Keratinocyte (primary cell): ENCODE measurements at places on chromosomes 4 and X. TPM values are rescaled to one million over a fixed set of nuclear protein-coding genes. Genes with fewer than 3 reads are reported as not detected.
A peak's percentile ranks its signal among the peaks of the same experiment; 100 is the strongest.

GRCh38 chrX:13223868-13224567 lies 95.8 kb downstream of the ATXN3L start:
- peaks cover 24% of the 10 kb centered on the region for H3K4me1 ChIP-seq
- peak; percentile 59 for DNase-seq
- no peak overlapping the region for H3K4me3 ChIP-seq
- no peaks in the 10 kb centered on the region for H3K27me3 ChIP-seq

VSIG1 gene
- polyA plus RNA-seq, result 3.9 to 7.2 TPM (median 5.0 TPM) in 3 replicates

TCEAL2 gene
- polyA plus RNA-seq, result not detected in 3 replicates

TLR6 gene
- 0.88 to 1.4 TPM (median 1.3 TPM) in 3 replicates for polyA plus RNA-seq

PDLIM3 gene
- 0.08 TPM in 1 of 3 replicates, not detected in the others for polyA plus RNA-seq

GRCh38 chr4:151841107-151841506 lies 80.3 kb upstream of the GATB start:
- H3K27me3 ChIP-seq, result peaks cover 7% of the 10 kb centered on the region
- H3K4me3 ChIP-seq, result no peak overlapping the region
- DNase-seq, result no peak
- no peaks in the 10 kb centered on the region for H3K36me3 ChIP-seq
- no peak overlapping the region for H3K27ac ChIP-seq

DNA sequence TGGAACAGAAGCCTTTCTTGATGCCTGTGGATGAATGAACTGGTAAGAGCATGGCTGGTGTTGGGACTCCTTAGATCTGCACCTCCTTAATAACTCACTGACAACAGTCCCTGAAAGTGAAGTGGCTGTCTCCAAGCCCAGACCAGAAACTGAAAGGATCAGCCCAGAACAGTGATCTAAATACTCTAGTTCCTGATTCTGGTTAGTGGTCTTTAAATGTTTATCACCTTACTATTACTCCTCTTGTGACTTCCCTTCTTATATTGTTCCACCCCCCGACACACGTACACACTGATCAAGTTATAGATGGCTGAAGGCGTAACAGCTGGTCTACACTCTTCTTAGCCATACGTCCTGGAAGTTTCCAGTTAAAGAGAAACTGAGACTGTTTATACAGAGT lies 33.8 kb upstream of the ARMCX2 start:
- H3K36me3 ChIP-seq, result no peaks in the 10 kb centered on the region
- no peaks in the 10 kb centered on the region for H3K27me3 ChIP-seq
- no peak overlapping the region for H3K27ac ChIP-seq
- no peak overlapping the region for H3K4me3 ChIP-seq
- no peak for DNase-seq

CDX4 gene
- not detected in 3 replicates for polyA plus RNA-seq

MYOZ2 gene
- polyA plus RNA-seq, result not detected in 3 replicates

- H3K4me1 ChIP-seq, result peaks cover 16% of the 10 kb centered on the region
- no peaks in the 10 kb centered on the region for H3K36me3 ChIP-seq
- no peak overlapping the region for H3K27ac ChIP-seq
- no peak overlapping the region for H3K4me3 ChIP-seq
- no peaks in the 10 kb centered on the region for H3K27me3 ChIP-seq
Measured at GRCh38 chr4:39255266-39255665, 72.9 kb downstream of the WDR19 start.

- H3K27me3 ChIP-seq, result no peaks in the 10 kb centered on the region
- peaks cover 16% of the 10 kb centered on the region for H3K4me1 ChIP-seq
- peak overlapping the region; percentile 64 for H3K4me3 ChIP-seq
- H3K36me3 ChIP-seq, result no peaks in the 10 kb centered on the region
- peak; percentile 46 for DNase-seq
- peak overlapping the region; percentile 89 for H3K27ac ChIP-seq
Measured at GRCh38 chr4:40316333-40316781, 18.8 kb upstream of the CHRNA9 start.

GRCh38 chr4:122053186-122053585 lies 98.9 kb upstream of the BLTP1 start:
- H3K27me3 ChIP-seq, result no peaks in the 10 kb centered on the region
- no peaks in the 10 kb centered on the region for H3K36me3 ChIP-seq
- no peak overlapping the region for H3K4me3 ChIP-seq

YY2 gene
- polyA plus RNA-seq, result 0.86 to 1.2 TPM (median 0.95 TPM) in 3 replicates

PPBP gene
- 0.42 to 1.0 TPM (median 0.68 TPM) in 3 replicates for polyA plus RNA-seq

UXT gene
- 87.4 to 102 TPM (median 93.1 TPM) in 3 replicates for polyA plus RNA-seq

DNA sequence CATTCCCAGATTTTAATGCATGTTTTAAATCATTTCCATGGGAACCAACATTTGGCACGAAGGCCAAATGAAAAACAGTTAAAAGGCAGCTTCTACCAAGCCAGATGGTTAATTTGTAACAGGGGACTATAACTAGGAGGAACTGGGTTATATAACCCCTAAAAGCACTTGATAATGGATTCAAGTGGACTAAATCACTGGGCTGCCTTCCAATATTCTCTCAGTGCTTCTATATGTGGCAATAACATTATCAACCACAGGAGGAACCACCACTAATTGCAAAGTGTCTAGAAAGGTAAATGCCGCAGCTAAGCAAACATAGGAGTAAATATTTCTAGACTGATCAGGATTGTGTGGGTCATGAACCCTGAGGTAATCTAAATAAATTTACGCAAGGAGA lies 391.5 kb downstream of the UBE2NL start:
- H3K4me3 ChIP-seq, result no peak overlapping the region
- no peaks in the 10 kb centered on the region for H3K27me3 ChIP-seq
- H3K4me1 ChIP-seq, result no peaks in the 10 kb centered on the region
- no peak for DNase-seq

NKAP gene
- polyA plus RNA-seq, result 2.3 to 4.6 TPM (median 3.1 TPM) in 3 replicates

DNA sequence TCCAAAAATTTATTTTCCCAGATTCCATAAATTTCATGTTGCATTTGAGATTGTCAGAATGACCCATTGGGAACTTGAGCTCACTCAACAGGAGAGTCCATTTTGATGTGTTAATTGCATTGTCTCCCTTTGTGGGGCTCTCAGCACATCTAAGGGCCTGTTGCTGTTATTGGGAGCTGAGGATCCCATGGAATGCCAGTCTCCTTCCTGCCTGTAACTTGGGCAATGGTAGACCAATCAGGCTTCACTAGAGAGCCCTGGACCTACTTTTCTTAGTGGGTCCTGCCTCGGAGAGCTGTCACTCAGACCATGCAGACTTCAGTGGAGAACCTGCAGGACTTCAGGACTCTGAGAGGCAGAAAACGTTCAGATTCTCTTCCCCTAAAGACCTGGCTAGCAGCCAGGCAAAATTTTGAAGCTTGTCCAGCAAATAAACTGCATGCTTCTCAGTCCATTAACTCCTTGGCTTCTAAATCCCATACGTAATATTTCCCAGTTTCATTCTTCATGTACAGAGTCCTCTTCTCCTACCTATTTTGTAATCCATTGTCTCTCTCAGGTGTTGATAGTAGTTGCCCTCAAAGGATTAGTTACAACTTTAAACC lies 25.1 kb downstream of the OCRL start:
- no peak overlapping the region for H3K27ac ChIP-seq
- no peak for DNase-seq
- no peaks in the 10 kb centered on the region for H3K27me3 ChIP-seq
- no peaks in the 10 kb centered on the region for H3K36me3 ChIP-seq

ZNF718 gene
- polyA plus RNA-seq, result 4.0 to 5.0 TPM (median 4.1 TPM) in 3 replicates

TXK gene
- 0.09 to 0.12 TPM in 2 of 3 replicates, not detected in the other for polyA plus RNA-seq

SERPINA7 gene
- not detected in 3 replicates for polyA plus RNA-seq

UGT2B17 gene
- 0.05 TPM in 2 of 3 replicates, not detected in the other for polyA plus RNA-seq

HELT gene
- polyA plus RNA-seq, result not detected in 3 replicates

DNA sequence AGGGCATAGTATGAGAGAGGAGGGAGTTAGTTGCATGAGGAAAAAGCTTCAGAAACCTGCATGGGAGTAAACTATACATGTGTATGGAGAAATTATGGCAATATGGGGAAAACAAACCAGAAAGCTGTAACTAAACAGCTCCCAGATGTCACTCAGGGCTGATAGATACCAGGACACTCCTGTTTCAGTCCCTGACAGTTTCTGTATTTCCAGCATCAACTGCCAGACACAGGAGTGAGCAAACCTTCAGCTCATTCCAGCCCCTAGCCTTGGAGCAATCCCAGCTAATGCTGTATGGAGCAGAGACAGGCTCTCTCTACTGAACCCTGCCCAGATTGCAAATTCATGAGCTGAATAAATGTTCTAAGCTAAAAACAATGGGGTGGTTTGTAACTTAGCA lies 382.9 kb upstream of the MAGEB18 start:
- no peaks in the 10 kb centered on the region for H3K36me3 ChIP-seq
- H3K27ac ChIP-seq, result no peak overlapping the region
- DNase-seq, result no peak

GRCh38 chr4:119537586-119537985 lies 91.0 kb downstream of the PDE5A start:
- no peaks in the 10 kb centered on the region for H3K4me1 ChIP-seq
- H3K4me3 ChIP-seq, result no peak overlapping the region
- no peaks in the 10 kb centered on the region for H3K27me3 ChIP-seq
- H3K27ac ChIP-seq, result no peak overlapping the region

NDUFB11 gene
- 39.3 to 46.3 TPM (median 41.3 TPM) in 3 replicates for polyA plus RNA-seq

IGFBP7 gene
- polyA plus RNA-seq, result 333 to 459 TPM (median 413 TPM) in 3 replicates

DNA sequence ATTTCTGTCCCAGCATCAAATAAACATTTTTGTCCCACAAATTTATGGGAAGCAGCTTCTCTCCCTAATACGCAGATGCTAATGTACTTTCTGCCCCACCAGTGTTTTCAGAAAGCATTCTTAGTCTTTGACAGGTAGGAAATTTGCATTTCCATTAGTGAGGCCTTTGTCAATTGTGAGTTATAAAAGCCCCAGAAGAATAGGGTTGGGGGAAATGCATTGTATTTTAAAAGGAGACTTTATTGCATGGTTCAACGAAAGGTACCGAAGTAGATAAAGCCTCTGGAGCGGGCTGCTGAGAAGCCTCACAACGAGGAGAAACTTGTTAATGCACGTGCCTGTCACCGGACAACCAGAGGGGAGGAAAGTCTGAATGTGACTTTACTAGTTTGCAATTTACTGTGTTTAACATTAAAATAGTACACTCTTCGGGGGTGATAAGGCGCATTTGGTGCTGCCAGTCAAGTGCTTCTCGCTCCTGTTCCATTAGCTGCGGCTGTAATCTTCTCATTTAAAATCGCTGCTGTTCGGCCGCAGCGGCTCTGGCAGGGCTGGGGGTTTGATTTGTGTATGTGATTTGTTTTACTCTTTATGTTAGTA lies 63.4 kb downstream of the DCTD start:
- no peak overlapping the region for H3K27ac ChIP-seq
- no peak for DNase-seq
- H3K4me1 ChIP-seq, result no peaks in the 10 kb centered on the region
- no peak overlapping the region for H3K4me3 ChIP-seq

GRCh38 chr4:71206763-71207162 lies 132.1 kb upstream of the SLC4A4 start:
- no peaks in the 10 kb centered on the region for H3K36me3 ChIP-seq
- no peak for DNase-seq
- H3K27ac ChIP-seq, result no peak overlapping the region
- no peak overlapping the region for H3K4me3 ChIP-seq
- no peaks in the 10 kb centered on the region for H3K4me1 ChIP-seq
- H3K27me3 ChIP-seq, result no peaks in the 10 kb centered on the region

DNA sequence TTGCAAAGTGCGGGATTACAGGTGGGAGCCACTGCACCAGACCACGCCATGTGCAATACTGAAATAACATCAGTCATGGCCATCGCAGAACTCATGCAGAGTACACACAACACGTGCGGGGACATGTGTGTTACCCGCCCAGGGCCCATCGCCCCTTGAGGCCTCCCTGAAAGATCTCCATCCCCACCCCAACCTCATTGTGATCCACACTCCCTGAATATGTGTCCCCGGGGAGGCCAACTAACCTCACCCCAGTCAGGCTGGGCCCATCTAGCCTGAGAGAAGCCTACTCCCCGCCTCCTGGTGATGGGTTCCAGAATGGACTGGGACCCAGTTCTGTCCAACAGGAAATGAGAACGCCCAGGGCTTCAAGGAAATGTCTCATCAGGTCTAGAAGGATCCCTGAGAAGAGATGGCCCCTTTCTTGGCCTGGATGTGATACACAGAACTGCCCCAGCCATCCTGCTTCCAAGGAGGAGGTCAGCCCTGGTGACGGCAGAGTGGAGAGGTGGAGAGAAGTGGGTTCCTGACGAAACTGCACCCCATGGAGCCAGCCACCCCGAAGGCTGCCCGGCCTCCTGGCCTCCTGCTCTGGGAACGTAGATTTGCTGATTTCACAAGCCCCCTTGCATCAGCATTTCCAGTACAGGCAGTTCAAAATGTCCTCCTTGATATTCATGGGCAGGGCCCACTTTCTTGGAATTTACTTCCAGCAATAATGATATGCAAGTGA lies 22.5 kb upstream of the CLDN24 start:
- H3K27me3 ChIP-seq, result peaks cover 5% of the 10 kb centered on the region
- H3K4me3 ChIP-seq, result no peak overlapping the region
- H3K27ac ChIP-seq, result no peak overlapping the region
- peaks cover 13% of the 10 kb centered on the region for H3K4me1 ChIP-seq
- no peaks in the 10 kb centered on the region for H3K36me3 ChIP-seq

NXT2 gene
- 3.8 to 7.7 TPM (median 4.8 TPM) in 3 replicates for polyA plus RNA-seq

DNA sequence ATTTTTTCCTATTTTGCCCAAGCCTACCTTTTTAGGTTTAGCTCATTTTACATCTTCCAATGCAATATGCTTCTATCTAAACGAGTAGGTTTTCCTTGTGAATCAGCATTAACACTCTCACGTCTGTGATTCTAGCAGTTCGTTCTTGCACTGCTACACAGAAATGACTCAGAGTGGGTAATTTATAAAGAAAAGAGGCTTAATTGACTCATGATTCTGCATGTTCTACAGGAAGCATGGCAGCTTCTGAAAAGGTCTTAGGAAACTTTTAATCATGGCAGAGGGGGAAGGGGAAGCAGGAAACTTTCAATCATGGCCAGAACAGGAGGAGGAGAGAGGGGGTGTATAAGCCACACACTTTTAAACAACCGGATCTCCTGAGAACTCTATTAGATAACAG lies 44.9 kb downstream of the SPANXN1 start:
- H3K4me1 ChIP-seq, result no peaks in the 10 kb centered on the region
- no peak overlapping the region for H3K4me3 ChIP-seq
- H3K36me3 ChIP-seq, result no peaks in the 10 kb centered on the region

CENPI gene
- 2.4 to 10.5 TPM (median 5.7 TPM) in 3 replicates for polyA plus RNA-seq

CHIC1 gene
- 4.1 to 6.3 TPM (median 4.3 TPM) in 3 replicates for polyA plus RNA-seq

IBSP gene
- polyA plus RNA-seq, result not detected in 3 replicates

CXCL11 gene
- polyA plus RNA-seq, result 0.58 to 1.4 TPM (median 0.93 TPM) in 3 replicates

TIGD4 gene
- polyA plus RNA-seq, result 0.10 to 0.21 TPM (median 0.12 TPM) in 3 replicates

GRCh38 chr4:56752985-56753384 lies 68.5 kb downstream of the SPINK2 start:
- no peaks in the 10 kb centered on the region for H3K27me3 ChIP-seq
- H3K4me1 ChIP-seq, result peaks cover 24% of the 10 kb centered on the region
- DNase-seq, result no peak
- no peak overlapping the region for H3K4me3 ChIP-seq

PCDH19 gene
- 0.01 TPM in 2 of 3 replicates, not detected in the other for polyA plus RNA-seq

PHKA1 gene
- 5.7 to 7.1 TPM (median 5.7 TPM) in 3 replicates for polyA plus RNA-seq

GRCh38 chr4:105596684-105597083 lies 44.3 kb downstream of the ARHGEF38 start:
- H3K36me3 ChIP-seq, result no peaks in the 10 kb centered on the region
- no peaks in the 10 kb centered on the region for H3K27me3 ChIP-seq
- H3K4me3 ChIP-seq, result no peak overlapping the region
- H3K27ac ChIP-seq, result no peak overlapping the region
- no peak for DNase-seq
- peaks cover 4% of the 10 kb centered on the region for H3K4me1 ChIP-seq

- peaks cover 12% of the 10 kb centered on the region for H3K4me1 ChIP-seq
- peak overlapping the region; percentile 31 for H3K27ac ChIP-seq
- no peaks in the 10 kb centered on the region for H3K36me3 ChIP-seq
- peak; percentile 23 for DNase-seq
Measured at GRCh38 chrX:49995795-49996455, 73.5 kb downstream of the CLCN5 start.
